ENCODE measurements at places on chromosomes 2 and 18.

DNA sequence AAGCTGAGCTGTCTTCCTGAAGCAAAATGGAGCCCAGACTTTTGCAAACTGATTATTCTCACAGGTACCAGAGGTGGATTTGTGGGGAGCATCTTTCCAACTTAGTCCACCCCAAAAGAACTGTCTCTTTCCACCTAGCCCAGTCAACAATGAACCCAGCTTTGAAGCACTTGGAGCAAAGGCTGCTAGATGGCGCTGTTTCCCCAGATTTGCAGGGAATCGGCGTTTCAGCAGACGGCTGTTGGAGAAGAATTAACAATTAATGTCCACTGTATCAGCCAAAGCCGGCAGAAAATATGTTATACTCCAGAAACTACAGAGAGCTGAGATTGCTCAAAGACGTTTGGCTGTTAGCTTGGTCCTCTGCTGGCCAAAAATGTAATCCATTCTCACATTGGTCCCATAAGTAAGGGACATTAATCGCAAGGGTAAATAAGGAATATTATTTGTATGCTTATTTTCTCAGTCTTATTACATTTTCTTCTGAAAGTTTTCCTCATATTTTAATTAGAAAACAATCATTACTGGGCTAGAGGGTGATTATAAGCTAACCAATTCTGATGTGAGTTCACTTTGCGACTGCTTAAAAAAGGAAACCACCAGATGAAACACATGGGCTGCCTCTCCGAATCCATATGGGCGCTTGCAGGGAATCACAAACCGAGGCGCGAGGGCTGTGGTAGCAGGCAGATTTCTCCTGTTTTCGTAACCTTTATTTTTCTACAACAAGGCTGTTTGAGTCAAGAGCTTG lies 423.8 kb upstream of the MEX3C start:
- DNase-seq = peak; percentile 74

DNA sequence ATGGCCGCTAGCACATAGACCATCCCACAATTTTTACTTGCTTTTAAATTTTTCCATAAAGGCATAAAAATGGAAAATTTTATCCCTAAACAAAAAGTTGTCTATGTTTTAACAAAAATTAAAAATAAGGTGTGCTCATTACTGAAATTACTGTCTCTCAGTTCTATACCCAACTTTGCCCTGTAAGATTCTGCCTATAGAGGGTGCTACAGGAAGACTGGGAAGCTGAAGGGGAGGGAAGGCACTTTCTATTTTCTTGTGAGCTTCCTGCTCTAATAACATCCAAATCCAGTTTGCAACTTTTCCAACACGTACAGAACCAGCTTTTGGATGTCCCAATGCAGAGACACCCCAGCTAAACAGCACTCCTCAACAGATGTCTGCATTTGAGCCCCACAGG lies 666.9 kb downstream of the PLCL1 start:
- DNase-seq = peak; percentile 9

- no peak for DNase-seq
These were observed 24.7 kb upstream of the NMUR1 start for GRCh38 chr2:231554748-231555545.

DNA sequence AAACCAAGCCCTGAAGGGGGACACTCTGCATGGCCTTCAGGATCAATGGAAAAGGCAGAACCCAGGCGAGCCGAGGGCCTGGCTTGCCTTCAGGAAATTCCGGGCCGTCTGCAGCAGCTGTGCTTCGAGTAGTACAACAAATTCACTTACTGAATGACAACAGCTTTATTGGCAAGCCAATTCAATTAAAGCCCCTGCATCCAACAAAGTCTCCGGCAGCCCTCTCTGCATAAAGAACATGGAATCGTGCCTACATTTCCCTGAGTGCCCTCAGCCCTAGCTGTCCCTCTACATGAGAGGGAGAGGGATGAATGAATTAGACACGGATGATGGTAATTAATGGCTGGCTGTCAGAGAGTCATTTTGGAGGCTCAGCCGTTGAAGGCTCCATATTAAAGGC lies 189.0 kb downstream of the BCL11A start:
- no peak for DNase-seq

- DNase-seq = no peak
These were observed 27.2 kb upstream of the LPIN2 start for GRCh38 chr18:3040173-3040572.

- DNase-seq = peak; percentile 55
These were observed 294.1 kb downstream of the ALK start for GRCh38 chr2:29627279-29627711.

- DNase-seq = no peak
These were observed 185.1 kb upstream of the ZNF804A start for GRCh38 chr2:184413221-184413620.

GRCh38 chr18:9719421-9719981 lies 11.4 kb downstream of the RAB31 start:
- DNase-seq = peak; percentile 94

DNA sequence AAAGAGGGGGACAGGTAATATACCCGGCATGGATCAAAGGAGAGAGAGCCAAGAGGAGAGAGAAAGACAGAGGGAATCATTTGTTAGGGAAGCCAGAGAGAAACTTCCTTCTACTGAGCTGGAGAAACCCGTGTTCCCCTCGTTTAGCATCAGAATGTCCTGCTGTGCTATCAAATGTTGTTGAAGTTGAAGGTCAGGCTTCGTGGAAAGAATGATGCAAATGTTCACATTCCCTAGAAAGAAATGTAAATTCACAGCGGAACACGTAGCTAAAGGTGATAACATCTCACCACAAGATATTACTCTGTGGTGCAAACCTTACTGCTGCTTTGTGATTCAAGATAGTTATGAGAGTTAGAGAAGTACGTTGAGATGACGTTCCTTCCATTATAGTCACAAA lies 258.1 kb downstream of the LNPK start:
- DNase-seq = no peak
